ENCODE measurements at places on chromosomes 3 and 15.

- peak; percentile 75 for DNase-seq
These were observed 65.4 kb upstream of the XCR1 start for GRCh38 chr3:46092702-46093080.

GRCh38 chr3:149564079-149564478 is 89.6 kb downstream of the TM4SF4 start:
- no peak for DNase-seq

- DNase-seq = no peak
These were observed 14.2 kb downstream of the ATXN7 start for GRCh38 chr3:63877737-63878393.

DNA sequence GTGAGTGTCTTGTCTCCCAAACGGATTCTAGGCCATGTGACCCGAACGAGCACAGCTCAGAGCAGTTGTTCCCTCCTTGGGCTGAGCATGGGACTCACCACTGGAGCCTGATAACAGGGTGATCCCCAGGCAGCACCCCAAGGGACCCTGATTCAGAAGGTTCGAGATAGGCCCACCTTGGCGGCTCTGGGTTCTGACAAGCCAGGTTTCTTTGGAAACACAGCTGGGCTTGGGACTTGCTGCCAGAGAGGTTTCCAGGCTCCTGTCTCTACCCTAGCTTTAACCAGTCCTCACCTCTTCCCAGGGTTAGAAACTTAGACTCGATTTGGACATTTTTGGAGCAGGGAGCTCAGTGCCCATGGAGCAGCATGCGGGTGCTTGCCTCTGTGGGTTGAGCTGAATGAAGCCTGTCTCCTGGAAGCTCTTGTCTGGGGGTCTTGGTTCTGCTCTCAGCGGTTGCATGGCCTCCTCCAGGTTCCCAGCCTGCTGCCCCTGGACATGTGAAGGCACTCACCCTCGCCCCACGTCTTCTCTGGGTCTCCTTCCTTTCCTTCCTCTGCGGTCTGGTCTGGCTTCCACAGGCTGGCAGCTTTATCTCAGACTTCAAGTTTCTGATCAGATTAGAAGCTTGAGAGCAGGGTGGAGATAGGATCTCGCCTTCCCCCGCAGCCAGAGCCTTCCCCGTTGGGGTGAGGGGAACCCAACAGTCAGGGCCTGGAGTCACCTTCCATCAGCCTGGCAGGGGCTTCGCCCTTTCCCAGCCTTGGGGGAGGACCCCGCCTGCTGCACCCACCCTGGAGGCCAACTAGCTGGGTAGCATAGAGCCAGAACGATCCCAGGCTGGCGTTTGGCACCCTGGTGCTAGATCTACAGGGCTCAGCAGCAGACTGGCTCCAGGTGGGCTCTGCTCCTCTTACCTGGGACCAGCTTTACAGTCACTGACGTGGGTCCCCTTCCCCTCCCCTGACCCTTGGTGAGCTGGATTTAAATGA is 21.0 kb downstream of the PAQR5 start:
- DNase-seq = peak; percentile 63

DNA sequence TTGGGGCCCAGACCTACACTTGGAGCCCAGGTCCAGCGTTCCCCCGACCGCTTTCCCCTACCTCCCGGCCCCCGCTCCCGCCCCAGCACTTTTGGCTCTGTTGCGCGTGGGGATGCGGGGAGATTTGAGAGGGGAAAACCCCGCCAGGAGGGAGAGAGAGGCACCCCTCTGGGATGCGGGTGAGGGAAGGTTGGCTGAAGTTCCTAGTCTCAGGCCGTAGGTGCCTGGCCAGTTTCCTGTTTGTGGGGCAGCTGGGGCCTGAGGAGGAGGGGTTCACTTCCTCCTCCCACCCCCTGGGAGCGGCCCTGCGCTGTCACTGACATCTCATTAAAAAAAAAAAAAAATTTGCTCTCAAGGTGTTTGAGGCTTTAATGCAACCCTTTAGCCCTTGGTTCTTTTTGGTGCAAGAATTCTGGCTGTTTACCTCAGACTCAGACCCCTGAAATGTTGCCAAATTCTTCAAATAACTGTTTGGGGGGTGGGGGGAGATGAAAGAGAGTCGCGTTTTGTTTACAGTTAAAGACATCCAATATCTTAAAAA is 2.6 kb downstream of the FAM43A start:
- peak; percentile 78 for DNase-seq

DNA sequence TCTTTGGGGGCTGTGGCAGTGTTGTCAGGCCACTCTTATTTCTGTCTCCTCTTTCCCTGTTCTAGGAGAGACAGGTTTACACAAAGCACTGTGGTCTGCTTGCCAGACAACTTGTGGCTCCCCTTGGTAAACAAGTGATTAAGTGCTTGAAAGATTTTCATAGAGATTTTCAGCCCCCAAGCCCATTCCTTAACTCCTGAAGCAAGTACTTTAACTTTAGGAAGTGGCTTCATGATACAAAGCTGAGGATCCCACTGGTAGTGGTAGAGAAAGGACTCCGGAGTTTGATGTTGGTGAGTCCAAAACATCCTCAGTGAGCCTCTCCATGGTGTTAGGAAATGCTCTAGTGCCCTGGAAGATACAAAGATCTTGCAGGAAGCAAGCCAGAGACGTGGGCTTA is 12.0 kb downstream of the ZBTB38 start:
- no peak for DNase-seq

DNA sequence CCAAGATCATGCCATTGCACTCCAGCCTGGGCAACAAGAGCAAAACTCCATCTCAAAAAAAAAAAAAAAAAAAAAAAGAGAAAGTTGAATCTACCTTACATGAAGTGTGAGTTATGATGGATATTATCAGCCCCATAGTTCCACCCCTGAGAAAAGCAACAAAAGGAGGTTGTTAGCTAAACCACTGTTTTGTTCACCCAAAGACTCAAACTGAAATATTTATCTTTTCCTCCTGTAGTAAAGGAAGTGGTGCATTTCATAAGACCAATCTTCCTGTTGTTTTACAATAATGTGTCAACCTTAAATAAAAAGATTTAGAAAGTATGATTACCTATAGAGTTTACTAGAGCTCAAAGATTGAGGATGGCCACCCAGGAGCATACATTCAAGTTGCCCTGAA is 18.7 kb upstream of the TRMT10C start:
- DNase-seq = no peak

DNA sequence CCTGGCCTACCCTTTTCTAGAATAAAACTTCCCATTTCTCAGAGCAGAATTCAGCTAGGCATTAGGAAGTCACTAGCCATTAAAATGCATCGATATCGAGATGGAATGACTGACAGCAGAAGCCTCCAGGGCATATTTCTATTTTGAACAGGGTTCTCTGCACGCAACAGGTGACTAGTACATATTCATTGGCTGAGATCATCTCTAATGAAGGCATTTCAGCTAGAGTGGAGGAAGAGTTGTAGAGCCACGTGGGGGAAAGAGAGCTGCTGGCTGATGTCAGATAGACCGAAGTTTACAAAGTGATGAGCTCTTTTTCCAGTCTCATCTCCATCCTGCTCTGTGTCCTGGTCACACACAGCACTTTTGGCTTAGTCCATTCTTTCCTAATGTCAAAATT is 7.5 kb downstream of the TMEM40 start:
- DNase-seq = no peak

- no peak for DNase-seq
These were observed 371.2 kb upstream of the WNT5A start for GRCh38 chr3:55858302-55858701.

DNA sequence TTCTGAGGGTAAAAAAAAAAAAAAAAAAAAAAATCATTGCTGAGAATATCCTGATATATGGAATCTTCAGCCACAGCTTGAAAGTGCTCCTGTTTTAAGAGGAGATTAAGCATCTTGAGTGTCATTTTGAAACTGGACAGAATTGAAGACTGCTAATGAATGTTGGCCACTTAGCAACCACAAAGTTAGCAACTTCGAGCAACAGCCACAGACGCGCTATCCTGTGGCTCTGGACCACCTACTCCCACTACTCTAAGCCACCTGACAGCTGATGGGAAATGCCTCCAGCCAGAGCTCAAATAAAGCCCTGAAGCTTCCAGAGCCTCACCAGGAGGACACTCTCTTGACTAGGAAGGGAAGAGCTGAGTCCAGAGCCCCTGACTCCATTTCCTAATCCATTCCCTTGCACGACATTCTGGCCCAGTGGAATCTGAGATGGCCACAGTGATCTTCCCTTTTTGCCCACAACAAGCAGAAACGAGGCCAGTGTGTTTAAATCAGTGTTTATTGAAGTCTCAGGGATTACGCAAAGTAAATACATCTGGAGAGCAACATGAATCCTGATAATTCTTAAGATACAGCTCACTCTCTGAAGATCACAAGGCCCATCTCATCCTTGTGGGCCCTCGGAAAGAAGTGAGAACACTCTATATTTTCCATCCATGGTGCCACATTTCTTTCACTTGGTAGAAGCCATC is 58.6 kb downstream of the TMEM212 start:
- DNase-seq = no peak

DNA sequence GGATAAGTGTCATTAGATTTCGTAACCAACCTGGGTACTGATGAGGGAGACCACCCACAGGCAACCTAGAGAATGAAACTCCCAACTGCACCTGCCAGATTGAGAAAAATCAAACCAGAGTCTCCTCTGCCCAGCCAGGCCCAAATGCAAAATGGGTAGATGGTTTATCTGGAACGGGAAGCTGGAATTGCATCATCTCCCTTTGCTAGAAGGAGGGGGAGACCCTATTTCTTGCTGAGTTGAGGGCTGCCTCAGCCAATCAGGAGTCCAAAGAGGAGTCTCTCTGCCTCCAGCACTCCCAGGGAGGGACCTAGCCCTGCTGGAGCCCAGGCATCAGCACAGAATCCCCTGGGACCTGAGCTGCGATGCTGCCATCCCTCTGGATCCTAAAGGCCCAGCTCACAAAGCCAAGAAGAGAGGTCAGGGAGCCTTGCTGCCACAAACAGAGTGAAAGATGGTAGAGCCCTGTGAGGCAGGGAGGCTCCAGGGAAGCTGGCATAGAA is 8.1 kb downstream of the RMDN3 start:
- DNase-seq = peak; percentile 70

- DNase-seq = peak; percentile 68
These were observed 531 bp downstream of the LZTFL1 start for GRCh38 chr3:45841420-45841756.

- DNase-seq = no peak
These were observed 643.1 kb downstream of the ZPLD1 start for GRCh38 chr3:103077910-103078309.

DNA sequence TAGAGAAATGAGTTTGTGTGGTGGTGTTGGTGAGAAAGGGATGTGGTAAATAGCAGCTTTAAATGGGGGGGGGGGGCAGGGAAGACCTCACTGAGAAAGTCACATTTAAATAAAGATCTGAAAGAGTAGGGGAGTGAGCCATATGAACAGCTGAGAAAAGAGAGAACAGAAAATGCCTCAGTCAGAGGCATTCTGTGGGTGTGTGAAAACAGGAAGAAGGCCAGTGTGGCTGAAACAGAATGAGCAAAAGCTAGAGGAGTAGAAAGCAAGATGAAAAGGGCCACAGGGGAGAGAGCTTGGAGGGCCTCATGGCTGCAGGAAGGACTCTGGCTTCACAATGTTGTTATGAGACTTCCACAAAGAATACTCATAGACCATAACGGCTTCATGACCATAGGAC is 783.3 kb downstream of the ZPLD1 start:
- no peak for DNase-seq

DNA sequence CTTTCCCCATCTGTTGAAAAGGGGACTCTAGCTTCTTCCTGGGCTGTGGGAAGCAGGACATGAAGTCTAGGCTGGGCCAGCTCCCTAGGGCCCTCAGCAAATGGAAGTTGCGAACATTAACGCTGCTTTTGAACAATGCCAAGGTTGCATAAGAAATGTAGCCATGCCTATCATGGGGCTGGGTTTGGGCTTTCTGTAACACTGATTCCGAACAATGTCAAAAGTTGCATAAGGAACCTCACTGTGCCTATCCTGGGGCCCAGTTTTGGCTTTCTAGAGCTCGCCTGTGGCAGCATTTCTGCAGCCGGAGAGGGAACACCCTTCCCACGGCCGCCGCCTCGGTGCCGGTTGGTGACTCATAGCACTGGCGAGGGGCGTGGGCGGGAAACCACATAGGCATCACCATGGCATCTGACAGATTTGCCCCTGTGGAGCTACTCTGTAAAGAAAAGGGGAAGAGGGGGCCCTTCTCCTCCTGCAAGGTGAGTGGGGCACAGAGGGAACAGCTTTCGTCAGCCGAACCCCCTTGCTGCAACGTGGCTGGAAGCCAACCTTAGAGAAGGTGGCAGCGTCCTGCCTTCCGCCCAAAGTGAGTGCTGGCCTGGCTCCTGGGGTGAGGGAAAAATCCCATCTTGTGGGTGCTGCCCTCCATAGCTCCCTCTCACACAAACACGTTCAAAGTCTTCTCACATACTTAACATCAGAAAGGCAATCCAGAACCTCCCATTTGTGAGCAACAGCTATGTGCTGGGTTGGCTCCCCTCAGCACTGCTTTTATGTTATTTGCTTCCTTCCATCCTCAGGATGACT is 46.6 kb upstream of the ATP2B2 start:
- peak; percentile 95 for DNase-seq

DNA sequence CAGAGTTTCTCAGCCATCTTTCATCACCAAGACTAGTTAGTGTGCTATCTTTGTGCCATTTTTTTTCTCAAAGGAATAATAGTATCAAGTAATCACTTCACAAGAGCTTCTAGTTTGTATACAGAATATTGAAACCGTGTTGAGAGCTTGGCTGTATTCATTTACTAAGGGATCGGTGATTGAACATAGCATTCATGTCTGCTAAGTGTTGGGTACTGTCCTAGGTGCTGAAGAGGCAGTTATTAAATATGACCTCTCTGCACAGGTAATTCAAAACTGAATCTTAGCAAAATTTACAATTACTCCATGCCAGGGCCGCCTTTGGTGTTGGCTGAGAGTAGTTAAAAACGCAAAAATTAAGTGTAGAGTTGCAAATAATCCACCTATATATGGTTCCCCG is 355.3 kb upstream of the RORA start:
- no peak for DNase-seq

DNA sequence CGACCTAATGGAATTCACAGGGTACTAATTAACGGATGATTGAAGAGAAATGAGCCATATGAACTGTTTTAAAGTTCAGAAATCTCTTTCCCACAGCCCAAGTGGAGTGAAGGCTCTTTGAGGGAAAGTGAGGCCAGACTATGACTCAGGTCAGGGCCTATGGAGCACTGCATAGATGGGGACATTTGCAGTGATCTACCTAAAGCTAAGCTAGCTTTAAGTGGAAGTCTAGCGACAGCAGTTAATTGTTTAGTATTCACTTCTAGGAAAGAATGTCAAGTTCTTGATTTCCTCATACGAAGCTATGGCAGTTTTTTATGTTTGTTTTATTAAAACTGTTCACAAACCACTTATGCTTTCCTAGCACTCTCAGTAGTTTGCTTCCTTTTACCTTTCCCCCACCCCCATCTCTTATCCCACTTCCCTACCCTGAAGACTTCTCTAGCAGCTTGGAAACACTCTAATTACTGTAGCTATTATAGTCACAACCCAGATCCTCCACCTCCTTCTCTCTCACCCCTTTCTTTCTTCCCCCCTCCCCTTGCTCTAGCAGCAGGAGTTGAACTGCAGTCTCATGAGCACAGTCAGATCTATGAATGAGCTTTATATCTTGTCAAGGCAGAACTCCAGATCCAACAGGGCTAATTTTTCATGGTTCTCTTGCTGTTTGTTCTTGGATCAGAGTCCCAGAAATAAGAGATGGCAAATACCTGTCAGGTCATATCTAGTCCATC is 6.2 kb downstream of the ZNF609 start:
- DNase-seq = no peak

- DNase-seq = no peak
These were observed 51.9 kb downstream of the RPLP1 start for GRCh38 chr15:69504352-69505040.

- no peak for DNase-seq
These were observed 46.7 kb downstream of the PRTG start for GRCh38 chr15:55696221-55696620.
